NCI-H1694 treated with DMSO at 0.1 percent for 48 hours (cell line): ENCODE measurements at places on chromosomes 6 and 20.
A peak's percentile ranks its signal among the peaks of the same experiment; 100 is the strongest.

DNA sequence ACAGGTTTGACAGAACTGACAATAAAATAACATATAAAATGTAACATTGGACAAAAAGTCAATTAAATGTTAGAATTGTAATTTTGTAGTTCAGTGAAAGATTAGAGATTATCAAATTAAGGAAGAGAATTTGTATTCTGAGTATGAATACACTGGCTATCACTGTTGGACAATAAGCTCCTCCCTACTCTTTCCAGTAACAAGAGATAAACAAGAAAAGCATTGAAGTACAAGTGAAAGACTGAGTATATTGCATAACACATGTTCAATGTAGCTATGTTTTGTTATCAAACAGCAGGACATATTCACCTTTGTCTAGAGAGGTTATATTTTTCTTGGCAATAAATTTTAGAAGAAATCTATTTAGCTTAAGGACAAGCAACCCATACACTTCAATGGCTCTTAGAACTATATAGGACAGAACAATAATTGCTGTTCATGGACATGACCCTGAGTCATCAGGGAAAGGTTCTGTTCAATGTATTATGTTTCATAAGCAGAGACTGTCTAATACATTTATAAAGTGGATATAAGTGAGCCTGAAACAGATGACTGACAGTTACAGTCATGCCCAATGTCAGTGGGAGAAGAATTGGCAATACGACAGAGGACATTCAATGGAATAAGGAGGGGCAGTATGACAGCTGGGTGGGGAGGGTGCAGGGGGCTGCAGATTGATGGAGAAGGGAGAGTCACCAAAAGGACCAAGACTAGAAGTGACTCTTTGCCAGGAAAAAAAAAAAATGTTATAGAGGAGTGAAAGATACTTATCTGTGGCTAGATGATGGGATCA, 520.4 kb downstream of the FRK start:
- no peak for DNase-seq

DNA sequence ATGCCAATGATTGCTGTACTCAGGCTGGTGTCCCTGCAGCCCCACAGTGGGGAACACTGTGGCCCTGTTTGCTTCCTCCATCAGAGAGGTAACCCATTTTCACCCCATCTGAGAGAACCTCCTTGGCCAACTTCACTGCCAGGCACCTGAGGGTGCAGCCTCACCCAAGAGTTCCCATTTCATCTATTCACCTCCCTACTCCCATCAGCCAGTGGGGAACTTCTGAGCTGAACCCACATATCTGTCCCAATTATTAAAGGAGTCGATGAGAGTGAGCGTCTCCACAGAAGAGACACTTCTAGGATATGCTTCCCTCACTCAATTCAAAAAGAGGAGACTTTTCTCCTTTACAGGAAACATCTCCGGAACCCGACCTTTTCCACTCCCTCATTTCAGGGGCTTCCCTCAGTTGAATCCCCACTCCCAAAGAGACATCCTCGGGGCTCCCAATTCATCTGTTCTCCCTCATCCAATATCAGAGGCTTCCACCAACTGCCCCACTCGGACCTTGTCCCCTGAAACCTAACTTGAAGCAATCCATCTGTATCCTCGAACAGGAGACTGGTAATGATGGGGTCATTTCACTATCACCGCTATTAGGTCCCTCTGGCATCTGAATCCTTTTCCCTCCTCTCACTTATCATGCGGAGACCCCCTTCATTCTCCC, 988 bp downstream of the UBE2V1 start:
- DNase-seq = no peak

DNA sequence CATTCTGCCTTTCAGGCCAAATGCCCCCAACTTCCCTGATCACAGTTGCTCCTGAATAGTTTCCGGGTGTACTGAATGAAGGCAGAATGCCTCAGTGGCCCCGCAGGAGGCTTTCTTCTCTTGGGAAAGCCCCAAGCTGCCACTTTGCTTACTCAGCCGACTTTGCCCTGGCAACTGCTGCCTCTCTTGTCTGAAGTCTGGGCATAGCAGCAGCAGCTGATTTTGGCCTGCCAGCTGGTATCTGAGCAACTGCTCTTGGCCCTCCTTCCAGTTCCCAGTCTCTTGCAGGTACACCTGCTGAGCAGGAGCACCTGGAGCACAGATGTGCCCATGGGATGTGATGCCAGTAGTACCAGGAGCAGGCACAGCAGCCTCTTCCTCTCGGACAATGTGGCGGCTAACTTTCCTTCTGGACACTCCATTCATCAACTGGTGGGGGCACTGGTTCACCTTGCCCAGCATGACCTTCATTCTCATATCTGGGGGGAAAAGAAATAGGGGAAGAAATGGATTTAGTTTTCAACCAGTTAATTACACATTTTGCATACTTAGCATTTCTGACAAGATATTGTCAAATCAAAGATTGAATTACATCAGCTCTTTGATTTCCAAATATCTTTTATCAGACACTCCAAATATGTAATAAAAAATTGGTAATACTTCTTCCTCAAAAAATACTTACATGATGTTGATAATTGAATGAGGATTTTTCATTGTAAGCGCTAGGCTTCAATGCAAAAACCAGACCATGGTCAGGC, 468.2 kb downstream of the PKHD1 start:
- no peak for DNase-seq

DNA sequence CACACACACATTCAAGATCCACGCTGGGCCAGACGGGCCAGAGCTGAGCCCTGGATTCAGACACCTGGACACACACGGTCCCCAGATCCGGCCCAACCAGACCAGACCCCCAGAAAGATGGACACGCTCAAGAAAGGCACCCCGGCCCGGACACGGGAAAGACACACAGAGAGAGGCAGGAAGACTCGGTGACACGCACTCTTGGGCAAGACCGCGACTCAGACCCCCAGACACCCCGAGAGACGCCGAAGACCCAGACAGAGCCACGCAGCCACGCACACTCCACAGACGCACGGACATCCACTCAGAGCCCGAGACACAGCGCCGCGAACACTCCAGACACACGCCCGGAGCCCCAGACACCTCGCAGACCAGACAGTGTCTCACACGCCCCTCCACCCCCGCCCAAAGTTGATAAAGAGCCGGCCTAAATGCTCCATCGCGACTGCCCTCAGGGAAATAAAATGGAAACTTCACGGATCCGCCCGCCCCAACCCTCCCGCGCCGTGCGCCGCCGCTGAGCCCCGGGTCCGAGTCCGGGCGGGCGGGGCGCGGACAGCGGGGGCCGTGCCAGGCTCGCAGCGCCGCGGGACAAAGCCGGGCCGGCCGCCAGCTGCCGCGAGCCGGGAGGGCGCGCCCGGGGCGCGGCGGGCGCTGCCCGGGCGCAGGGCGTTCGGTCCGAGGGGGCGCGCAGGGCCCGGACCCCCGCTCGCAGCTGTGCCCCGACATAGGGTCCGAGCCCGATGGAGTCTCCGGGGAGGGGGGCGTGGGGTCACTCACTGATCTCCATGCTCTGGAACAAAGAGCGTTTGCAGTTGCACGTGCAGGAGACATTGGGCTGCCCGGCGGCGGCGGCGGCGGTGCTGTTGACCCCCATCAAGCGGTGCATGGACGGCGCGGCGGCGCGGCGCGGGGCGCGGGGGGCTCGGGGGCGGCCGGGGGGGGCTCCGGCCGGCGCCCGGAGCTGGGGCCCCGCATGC, 831 bp downstream of the PMEPA1 start:
- DNase-seq = no peak

DNA sequence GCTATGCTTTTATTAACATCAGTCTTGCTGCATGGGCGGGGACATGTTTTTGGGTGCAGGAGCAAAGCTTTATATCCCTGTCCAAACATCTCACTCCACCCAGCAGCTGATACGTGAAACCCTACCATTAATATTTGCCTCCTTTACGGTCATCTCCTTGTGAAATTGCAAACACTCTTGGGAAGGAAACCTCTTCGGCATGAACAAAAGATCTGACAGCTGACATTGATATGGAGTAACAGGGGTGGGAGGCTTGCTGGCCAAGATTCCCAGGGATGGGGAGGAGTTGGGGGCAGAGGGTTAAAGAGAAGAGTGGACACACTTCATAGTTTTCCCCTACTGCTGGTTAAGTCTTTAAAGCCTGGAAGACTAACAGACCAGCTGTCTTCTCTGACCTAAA, 22.2 kb upstream of the VEGFA start:
- no peak for DNase-seq

GRCh38 chr20:63103402-63104311, 96.9 kb upstream of the BHLHE23 start:
- no peak for DNase-seq

DNA sequence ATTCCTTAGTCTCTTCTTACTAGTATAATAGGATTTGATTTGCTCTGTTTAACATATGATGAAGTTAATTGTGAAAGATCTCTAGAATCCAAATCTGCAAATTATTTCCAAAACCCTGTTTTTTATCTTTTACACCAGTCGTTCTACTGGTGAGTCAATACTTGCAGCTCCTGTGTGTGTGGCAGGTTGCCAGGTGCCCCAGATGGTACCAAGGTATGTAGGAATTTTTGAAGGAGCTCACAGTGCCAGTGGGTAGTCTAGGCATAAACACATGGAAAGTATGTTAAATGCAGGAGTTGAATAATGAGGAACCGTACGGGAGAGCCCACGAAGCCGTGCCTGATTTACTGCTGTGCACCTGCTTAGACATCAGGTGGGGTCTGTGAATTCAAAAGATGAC, 192.2 kb downstream of the FARS2 start:
- DNase-seq = peak; percentile 34
